ENCODE measurements at places on chromosomes 3 and 15. TPM values are rescaled to one million over a fixed set of nuclear protein-coding genes. Genes with fewer than 3 reads are reported as not detected.

- DNase-seq, result no peak
Measured at GRCh38 chr15:70278644-70279043, 180.9 kb upstream of the TLE3 start.

GRCh38 chr3:156694536-156694935, 20.1 kb downstream of the TIPARP start:
- DNase-seq, result no peak

DNA sequence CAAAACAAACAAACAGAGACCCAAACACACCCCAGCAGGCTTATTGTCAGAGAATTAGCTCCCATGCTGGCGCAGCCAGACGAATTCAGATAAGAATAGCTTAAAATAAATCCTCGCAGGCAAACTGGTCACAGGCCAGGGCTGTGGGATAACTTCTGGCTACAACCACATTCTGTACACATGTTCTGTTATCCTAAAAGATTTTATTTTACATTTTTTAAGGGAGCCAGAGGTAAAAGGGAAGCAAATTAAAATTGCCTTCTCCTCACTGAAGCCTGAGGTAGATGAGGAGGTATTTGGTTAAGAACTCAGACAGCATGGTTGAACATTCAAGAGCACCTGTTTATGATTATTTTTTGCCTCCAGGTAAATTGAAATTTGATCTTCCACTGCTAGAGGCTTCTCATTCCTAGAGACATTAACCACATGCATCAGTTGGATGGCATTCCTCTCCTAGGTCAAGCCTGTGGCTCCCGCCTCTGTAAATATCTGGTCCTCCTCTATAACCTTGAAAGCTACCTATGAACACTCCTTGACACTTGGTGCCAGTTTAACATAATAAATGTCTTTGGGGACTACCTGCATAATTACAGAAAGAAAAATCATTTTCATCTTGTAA, 190.3 kb downstream of the SATB1 start:
- DNase-seq, result no peak

DNA sequence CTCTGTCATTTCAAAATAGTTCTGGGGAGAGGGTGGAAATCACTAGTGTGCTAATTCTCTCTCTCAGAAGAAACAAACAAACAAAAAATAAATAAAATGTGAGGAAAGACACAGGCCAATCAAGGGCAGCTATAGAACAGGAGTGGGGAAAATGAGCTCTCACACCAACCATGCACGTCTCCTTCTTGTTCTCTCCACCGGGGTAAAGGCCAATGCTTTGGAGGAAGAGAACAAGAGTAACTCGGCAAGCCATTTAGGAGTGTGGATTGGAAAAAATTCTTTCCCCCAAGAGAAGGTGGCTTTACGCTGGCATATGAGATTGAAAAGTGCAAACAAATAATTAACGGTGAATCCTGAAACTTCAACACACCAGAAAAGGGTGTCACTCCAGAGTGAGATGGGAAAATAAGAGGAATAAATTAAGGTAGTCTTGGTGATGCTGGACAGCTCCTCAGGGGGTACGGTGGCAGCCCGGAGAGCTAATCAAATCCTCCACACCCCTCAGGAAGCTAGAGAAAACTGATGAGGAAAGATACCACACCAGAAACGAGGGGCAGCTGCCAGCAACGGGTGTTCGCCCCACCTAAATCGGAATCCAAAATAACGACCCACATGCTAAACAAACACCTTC, 88.0 kb downstream of the RFTN1 start:
- peak; percentile 45 for DNase-seq

GRCh38 chr3:112111785-112112402, 21.2 kb downstream of the GCSAM start:
- DNase-seq, result peak; percentile 89

The GALNT15 gene
- total RNA-seq, result not detected

The FETUB gene
- not detected for total RNA-seq
